ENCODE measurements at places on chromosomes 11 and 22.
A peak's percentile ranks its signal among the peaks of the same experiment; 100 is the strongest.

DNA sequence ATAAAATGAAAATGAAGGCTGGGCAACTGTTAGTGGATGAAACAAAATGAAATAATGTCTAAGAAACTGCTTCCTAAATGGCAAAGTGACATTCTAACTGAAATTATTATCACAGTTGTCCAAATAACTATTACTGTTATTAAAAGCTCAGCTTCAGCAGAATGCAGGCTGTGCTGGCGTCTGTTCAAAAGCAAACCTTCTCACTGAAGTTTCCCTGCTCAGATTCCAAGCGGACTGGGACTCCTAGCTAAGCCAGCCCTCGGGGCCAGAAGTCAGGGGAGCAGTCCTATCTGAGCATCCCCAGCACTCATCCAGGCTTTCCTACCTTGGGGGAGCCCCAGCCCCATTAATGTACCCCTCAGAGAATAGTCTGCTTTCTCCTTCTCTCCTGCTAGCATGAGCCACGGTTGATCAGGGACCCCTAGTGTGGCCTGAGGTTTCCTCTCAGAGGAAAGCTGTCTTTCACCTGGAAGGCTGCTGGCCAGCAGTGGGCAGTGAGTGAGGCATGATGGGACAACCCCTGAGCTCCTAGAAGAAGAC lies 1167.3 kb downstream of the TBC1D22A start:
- no peak for DNase-seq

DNA sequence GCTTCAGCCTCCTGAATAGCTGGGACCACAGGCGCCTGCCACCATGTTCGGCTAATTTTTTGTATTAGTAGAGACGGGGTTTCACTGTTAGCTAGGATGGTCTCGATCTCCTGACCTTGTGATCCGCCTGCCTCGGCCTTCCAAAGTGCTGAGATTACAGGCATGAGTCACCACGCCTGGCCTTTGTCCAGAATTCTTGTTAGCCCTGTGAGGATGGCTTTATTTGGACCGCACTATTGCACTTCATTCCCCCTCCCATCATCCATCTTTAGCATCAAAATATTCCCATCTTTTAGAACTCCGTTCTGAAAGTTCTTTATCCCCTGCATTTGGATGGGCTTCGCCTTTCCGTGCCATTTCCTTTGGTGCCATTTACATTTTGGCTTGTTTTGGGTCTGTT lies 2.6 kb downstream of the SAMM50 start:
- DNase-seq = no peak

DNA sequence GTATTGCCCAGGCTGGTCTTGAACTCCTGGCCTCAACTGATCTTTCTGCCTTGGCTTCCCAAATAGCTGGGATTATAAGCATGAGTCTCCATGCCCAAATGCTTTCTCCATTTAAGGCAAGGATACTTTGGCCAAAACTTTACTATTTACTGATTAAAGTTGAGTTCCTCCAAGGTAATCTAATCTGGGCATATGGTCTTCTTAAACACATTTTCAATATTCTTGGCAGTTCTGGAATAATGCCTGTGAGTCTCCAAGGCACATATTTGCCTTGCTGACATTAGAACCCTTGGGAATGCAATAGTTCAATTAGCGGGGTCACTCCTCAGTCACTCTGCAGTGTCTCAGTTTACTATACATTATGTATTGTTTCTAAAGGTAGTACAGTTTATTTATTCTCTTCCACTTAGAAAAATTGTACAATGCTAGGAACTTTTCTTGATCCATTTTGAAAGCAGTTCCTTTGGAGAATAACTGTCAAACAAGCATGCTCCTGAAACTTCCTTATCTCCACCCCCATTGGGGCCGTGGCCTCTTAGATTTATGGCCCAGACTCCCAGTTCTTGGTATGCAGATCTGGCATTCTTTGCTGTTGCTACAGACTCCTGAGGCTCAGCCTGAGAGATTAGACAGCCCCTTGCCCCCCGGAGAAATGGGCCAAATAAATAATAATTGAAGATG lies 13.1 kb upstream of the RAB38 start:
- no peak for DNase-seq

DNA sequence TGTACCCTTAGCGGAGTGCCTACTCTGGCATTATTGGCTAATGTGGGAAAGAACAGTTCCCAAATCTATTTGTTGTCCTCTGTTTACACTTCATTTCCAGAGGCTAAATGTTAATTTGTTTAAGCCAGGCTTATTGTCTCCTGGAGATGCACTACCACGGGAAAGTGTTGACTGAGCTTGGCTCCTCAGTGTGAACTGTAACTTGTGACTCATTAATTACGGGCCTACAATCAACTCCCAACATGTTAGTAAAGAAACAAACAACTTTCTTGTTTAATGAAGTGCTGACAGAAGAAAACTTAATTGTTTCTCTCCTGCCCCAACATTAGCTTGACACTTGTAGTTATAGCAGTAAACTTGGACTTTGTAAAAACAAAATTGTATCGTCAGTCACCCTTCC lies 130.4 kb downstream of the ATXN10 start:
- DNase-seq = no peak

DNA sequence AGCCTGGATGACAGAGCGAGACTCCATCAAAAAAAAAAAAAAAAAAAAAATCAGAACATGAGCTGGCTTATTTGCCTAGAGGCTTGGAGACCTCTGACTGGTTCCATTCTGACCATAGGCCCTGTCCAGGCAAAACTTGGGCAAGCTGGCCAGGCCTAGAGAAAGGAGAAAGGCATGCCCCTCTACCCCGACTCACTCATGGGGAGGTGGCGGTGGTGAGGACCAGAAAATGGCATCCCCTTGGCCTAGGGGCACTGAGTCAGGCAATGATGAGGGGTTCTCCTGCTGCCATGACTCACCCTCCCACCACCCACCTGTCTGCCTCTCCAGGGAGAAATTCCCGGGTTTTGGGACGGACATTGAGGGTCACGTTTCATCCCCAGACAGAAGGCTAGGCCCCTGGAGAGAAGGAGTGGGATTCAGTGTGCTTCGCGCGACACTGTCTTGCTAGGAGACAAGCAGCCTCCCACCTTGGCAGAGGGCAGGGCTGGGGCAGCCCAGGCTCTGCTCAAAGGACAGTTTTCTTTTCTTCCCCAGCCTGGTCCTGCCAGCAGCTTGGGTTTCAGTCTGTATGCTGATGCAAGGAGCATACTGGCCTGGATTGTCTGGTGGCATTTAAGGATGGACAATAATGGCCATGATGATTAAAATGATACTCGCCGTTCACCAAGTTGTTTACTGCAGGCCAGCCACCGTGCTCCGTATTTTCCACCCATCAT lies 17.2 kb downstream of the TOB2 start:
- DNase-seq = no peak

DNA sequence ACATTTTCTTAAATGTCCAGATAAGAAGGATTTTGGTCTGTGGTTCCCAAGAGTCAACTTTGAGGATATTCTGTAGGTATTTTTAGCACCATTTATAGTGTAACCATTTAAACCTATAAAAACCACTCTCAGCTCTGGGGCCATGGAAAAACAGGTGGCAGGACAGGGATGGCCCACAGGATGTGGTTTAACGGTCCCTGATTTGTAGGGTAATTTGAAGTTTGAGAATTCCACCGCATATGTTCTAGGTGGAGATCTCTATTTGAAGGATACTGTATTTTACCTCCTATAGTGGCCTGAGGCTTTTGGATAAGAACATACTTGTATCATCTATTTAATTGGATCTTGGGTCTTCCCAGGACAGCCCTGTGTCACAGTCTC lies 62.4 kb upstream of the IGLL5 start:
- DNase-seq = no peak

- no peak for DNase-seq
Measured at GRCh38 chr22:49082451-49082850, 745.2 kb downstream of the BRD1 start.

GRCh38 chr22:45083659-45084305 lies 74.0 kb upstream of the PHF21B start:
- DNase-seq = no peak

DNA sequence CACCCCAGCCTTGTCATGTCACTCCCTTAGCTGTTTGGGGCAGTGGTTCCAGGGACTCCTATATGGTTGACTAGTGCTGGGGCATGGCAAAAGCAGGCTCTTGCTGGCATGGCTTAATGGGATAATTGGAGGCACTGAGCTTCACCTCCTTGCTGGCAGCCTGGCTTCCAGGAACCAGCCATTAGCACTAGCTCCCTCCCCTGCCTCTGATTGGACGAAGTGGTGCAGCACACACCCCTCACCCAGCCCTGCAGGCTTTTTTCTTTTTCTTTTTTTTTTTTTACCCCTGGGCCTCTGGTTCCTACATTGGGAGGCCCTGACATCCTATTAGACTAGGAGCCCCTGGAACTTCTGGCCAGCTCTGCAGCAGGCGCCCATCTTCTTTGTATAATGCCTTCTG lies 18.6 kb downstream of the PHLDB1 start:
- no peak for DNase-seq

DNA sequence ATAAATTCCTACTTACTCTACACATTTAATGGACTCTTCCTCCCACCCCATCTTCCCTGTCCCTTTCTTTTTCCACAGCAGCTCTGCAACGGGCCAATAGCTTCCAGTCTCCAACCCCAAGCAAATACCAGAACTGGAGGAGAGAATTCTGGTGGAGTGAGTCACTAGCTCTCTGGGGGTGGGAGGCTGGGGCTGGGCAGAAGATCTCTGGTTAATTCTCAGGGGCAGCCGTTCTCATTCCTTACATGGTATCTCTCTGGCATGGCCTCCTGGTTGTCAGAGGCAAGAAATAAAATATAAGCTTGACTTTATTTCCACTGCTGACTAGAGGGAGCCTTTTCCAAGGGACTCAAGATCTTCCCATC lies 90.4 kb upstream of the PARVA start:
- no peak for DNase-seq

GRCh38 chr11:10295064-10295901 lies 1.3 kb upstream of the SBF2 start:
- no peak for DNase-seq

DNA sequence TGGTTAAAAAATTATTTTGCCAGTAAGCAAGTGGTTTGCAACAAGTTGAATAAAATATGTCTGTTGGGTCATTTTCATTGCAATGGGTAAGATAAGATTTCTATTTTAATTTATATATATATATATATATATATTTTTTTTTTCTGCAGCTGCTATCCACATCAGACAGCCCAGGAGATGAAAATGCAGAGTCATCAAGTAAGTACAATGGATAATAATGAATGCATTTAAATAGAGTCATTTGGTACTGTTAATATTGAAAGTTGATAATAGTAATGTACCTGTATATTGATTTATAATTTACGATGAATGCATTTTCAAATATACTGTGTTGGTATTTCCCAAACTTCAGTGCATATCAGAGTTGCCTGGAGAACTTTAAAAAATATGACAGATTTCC lies 11.5 kb downstream of the BIRC3 start:
- no peak for DNase-seq

DNA sequence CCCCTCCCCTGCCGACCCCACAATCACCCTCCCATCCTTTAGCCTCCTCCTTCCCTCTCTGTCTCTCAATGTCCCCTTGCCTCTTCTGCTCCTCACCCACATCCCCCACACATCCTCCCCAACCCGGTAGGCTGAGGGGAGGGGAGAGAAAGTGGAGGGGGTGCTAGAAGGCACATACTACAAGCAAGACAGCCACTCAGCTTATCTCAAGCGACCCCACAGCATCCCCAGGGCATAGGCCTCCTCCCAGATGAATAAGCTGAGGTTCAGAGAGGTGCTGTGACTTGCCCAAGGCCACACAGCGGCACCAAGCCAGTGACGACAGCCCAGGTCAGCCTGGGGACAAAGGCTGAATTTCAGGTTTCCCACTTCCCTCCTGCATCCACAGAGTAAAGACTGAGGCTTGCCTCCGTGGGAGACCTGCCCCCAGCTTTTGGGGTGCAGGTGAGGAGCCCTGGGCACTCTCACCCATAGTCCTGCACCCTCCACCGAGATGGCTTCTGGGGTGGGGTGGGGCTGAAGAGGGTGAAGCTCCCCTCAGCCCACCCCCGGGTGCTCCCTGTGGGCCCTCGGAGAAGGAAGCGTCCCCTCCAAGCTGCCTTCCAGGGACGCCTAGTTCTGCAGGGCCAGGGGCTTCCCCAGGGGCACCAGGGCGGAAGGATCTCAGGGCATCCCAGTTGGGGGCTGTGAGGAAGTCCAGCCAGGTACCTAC lies 511 bp downstream of the RAC2 start:
- peak; percentile 38 for DNase-seq

DNA sequence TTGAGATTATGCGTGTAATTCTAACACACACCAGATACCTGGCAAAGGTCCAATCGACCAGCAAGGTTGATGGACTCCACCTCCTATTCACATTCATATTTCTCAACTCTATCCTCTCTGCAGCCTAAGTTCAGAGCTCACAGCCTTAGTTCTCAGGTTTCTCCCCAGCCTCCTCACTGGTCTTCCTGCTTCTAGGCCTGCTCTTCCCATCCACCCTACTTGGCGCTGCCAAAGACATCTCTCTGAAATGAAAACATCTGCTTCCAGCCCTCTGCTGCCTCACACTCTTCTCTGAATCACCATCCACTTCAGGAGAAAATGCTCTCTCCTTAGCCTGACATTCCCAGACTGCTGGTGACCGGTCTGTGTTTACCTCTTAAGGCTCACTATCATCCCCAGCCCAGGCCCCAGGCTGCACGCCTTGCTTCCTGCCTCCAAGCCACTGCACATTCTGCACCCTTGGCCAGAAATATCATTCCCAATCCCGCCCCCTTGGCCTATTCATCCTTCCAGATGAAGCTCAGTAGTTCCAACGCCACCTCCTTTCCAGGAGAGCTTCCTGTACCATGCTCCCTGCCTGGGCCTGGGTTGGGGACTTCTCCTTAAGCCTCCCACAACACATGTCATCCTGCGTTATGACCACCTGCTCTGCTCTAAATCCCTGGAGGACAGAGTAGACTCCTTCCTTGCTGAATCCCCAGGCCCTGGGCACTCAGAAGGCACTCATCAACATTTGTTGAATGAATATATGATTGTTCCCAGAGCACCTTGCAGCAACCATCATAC lies 3.5 kb downstream of the ARRB1 start:
- DNase-seq = no peak

- no peak for DNase-seq
Measured at GRCh38 chr11:90216611-90217010, 6.2 kb downstream of the CHORDC1 start.

- no peak for DNase-seq
Measured at GRCh38 chr11:64642871-64643255, 51.8 kb downstream of the SLC22A12 start.

GRCh38 chr11:99601179-99601578 lies 580.4 kb downstream of the CNTN5 start:
- no peak for DNase-seq

GRCh38 chr11:62132191-62132590 lies 8.4 kb downstream of the INCENP start:
- DNase-seq = no peak

- no peak for DNase-seq
Measured at GRCh38 chr11:31366795-31367194, 2.7 kb downstream of the DCDC1 start.

- no peak for DNase-seq
Measured at GRCh38 chr11:15584158-15584557, 469.4 kb downstream of the INSC start.

Data from right forelimb (tissue), 1 donor.